CD4-positive, alpha-beta T cell treated with Interleukin-21 for 1 hour (primary cell): ENCODE measurements at places on chromosomes 4 and X.

- DNase-seq = no peak
Measured at GRCh38 chrX:8390771-8391170, 73.9 kb upstream of the VCX3B start.

DNA sequence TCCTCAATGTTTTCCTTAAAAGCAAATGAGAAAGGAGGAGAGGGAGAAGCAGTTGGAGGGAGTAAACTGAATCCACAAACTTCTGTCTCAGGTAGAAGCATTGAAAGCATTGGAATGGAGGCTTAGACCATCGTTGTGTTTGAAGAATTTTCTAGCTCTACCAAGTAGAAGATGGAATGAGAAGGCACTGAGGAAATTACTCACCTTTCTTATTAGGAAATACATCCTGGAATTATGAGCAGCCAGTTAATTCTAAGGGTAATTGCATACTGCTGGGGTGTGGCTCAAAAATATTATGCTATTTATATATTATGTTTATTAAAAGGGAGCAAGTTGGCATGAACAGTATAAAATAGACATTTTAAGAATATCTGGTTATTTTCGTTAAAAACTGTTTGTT is 12.9 kb downstream of the PGM2 start:
- DNase-seq = no peak

- no peak for DNase-seq
Measured at GRCh38 chr4:126799971-126800574, 832.7 kb upstream of the INTU start.

DNA sequence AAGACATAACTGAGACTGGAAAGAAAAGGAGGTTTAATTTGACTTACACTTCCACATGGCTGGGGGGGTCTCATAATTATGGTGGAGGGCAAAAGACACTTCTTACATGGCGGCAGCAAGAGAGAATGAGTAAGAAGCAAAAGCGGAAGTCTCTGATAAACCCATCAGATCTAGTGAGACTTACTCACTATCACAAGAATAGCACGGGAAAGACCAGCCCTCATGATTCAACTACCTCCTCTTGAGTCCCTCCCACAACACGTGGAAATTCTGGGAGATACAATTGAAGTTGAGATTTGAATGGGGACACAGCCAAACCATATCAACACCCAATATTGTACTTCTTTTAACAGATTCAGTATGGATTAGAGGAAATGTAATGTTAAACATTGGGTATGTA is 646.6 kb downstream of the ANKRD50 start:
- no peak for DNase-seq

DNA sequence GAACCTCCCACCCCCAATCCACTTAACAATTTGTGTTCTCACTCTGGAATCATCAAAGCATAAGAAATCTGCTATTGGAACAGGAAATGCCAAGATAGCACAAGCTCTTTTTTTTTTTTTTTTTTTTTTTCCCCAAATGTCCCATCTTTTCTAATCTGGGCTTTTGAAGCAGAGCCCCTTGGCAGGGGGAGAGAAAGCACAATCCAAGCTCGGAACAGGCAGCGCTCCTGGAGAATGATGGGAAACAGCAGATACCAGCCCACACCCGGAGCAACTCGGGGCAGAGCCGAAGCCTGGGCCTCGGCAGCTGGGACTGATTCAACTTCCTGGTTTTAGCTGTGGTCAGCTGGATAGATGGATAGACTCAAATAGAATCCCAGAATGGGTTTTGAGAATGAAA is 235.1 kb downstream of the QDPR start:
- DNase-seq = no peak

DNA sequence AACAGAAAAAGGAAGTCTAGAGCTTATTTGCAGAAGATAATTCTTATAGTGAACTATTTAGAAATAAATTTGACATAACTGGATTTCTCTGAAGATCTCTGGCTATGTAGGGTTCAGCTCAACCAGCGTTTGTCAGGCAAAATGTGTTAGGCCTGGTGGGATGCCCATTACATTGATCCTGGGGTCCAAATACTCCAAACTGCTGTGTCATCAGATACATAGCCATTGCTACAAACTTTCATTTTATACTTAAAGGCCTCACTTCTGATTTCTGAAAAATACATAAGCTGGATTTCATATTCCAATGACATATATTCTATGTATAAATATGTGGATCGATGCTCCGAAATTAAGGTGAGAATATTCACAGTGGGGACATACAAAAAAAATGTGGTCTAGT is 1958.9 kb upstream of the TENM3 start:
- no peak for DNase-seq

GRCh38 chr4:98046665-98047064 is 96.6 kb downstream of the STPG2 start:
- DNase-seq = no peak

DNA sequence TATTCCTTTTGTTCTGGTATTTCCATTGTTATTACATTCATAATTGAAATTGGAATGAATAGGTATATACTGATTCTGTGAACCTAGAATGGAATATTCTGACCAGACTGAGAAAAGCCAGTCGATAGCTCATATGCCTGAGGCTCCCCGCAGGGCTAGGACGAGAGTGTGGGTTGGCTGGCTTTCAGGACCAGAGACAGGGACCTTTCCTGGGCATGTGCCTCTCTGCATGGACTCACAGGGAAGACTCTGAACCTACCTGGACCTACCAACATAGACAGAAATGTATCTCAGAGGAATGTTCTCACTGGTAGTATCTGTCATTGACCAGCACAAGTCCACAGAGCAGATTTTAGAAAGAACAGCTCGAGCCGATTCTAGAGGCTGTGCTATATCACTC is 214.6 kb downstream of the FRMPD4 start:
- no peak for DNase-seq

DNA sequence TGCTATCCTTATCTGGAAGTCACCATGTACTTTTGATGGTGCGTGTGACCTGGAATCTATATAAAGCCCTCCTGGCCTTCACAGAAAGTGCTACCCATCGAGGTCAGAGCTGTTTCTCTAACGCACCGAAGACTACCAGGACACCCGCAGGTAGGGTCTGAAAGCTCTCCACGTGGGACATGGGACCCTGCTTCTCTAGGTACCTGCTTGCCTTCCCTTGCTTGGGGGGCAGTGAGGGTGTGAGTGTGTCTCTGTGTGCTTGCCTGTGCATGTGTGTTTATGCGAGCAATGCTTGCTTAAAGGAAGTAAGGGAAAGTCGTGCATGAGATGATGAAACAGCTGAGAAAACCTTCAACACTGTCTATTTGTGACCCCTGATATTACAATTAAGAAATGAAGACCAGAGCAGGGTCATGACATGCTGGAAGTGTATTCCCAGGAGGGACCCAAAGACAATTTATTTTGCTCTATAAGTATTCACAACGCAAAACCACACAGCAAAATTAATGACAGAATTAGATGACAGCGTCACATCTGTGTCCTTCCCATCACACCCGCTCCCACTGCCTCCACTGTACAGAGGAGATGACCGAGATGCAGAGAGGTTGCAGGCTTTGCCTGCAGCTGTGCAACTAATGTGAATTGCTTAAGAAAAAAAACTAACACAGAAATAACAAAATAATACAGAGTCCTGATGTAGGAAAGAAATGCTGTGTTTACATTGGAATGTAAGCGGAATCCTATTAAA is 76.4 kb upstream of the HELT start:
- no peak for DNase-seq

DNA sequence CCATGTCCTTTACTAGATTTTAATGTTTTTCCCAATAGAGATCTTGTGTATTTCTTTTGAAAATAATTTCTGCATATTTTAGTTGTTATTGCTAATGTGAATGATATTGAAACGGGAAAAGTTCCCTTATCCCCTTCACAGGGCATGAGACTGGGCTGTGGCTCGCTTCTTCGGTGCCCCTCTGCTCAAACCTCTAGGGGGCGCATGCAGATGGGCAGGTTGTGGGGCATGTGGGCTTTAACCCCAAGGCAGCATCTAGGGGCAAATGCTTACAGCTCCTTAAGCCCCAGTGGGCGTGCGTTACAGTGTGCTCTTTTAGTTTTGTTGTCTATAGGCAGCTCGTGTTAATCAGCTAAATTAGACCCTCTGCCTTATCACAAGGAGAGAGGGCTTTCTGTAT is 194.7 kb downstream of the OPHN1 start:
- DNase-seq = no peak

DNA sequence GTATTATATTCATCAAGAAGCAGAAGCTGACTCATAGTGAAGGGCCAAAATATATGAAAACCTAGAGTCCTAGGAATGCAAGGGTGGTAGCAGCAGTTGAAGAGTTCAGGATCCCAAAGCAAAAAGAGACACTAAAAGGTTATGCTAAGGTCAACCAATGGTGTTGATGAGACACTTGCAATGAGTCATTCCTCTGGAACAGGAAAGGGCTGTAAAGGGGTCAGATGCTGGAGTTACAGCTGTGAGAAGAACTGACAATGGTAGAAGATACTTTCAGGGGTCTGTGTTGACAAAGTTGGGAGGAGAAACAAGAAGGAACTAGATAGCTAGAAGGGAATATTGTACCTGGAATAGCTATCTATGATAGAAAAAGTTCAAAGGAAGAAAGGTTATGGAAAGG is 47.5 kb downstream of the ZGRF1 start:
- no peak for DNase-seq

DNA sequence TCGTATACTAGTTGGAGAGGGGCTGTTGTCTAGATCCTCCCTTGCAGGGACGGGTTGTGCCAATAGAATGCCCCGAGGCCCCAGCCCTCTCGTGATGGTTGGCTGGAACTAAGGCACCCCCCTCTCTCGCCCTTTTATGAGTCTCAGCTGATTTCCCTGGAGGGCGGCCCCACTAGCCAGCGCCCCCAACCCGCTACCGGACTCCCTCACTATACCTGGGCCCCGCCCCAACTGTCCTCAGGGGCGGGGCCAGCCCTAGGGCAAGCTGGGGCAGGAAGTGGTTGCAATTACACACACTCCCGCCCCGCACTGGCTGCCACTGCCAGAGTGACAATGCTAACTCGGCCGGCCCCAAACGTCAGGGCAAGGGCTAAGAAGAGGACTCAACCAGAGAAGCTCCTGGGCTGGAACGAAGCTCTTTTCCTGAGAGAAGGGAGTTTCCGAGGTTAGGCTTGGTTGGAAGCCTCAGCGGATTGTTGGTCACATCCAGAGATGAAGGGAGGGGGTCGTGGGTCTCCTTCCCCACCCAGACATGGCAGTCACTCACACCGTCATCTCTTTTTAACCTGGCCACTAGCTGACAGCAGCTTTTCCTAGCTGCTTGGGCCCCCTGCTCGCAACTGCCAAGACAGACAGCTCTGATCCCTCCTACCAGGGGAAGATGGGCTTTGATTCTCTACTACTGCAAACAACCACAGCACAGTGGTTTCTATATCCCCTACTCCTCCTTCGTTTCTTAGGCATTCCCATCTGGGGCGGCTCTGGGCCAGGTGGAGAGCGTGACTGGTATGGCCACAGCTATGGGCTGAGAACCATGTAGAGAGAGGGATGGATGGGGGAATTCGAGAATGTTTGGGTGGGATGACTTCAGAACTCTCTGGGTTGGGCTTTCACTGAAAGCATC is 21.0 kb upstream of the BCORL1 start:
- peak; percentile 76 for DNase-seq

- DNase-seq = no peak
Measured at GRCh38 chr4:6282314-6282771, 12.7 kb downstream of the WFS1 start.

DNA sequence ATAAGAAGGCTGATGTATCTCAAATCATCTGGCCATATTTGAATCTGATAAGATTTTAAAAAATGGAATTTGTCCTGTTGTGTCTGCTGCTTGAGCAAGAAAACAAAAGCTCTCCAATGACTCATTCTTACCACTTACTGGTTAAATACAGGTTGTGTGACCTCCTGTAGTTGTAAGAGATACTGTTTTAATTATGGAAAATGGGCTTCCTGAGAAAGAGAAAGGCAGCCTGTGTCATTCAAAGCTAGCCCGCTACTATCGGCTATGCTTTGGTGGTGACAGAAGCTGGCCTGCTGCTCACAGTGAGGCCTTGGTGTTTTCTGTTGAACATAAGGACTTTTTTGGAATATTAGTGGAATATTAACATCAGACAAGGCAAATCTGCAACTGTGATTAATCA is 1722.1 kb upstream of the PCDH10 start:
- no peak for DNase-seq

- DNase-seq = peak; percentile 31
Measured at GRCh38 chr4:138919094-138919936, 96.3 kb upstream of the NOCT start.

DNA sequence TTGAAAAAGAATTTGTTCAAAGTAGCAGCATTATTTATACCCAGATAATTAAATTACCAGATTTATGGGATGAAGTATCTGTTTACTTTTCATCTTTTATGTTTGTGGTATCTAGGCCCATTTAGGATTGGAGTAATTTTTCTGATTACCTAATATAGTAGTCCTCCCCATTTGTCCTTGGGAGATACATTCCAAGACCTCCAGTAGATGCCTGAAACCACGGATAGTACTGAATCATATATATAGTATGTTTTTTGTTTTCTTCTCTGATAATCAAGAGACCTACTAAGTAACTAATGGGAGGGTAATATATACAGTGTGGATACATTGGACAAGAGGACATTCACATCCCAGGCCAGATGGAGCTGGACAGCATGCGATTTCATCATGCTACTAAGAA is 30.7 kb upstream of the PTPN13 start:
- DNase-seq = no peak

DNA sequence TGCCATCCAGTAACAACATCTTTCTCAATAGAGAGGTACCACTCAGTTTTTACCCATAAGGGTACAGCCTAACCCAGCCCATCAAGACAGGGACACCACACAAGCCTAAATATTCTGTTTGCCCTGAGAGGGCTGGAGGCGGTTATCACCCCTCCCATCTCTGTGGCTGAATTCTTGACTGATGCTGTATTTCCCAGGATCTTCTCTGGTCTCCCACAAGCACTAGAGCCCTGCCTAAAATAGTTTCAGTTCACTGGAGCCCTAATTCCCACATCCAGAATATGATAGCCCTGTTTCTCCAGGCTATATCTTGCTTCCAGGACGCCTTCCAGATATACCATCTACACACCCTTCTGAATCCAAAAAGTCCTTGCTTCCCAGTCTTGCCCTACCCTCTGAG is 91.6 kb upstream of the NMU start:
- DNase-seq = no peak

GRCh38 chr4:4888695-4889094 is 29.2 kb downstream of the MSX1 start:
- no peak for DNase-seq

- DNase-seq = peak; percentile 57
Measured at GRCh38 chr4:108166441-108167315, 2.1 kb downstream of the LEF1 start.

- DNase-seq = no peak
Measured at GRCh38 chr4:79980448-79980847, 92.6 kb downstream of the ANTXR2 start.
